WTC11 (cell line): ENCODE measurements at places on chromosomes 2 and 18. TPM values are rescaled to one million over a fixed set of nuclear protein-coding genes. Genes with fewer than 3 reads are reported as not detected.

- H3K27ac ChIP-seq, result no peak overlapping the region
- peaks cover 4% of the 10 kb centered on the region for H3K27me3 ChIP-seq
- no peak overlapping the region for H3K4me3 ChIP-seq
- peaks cover 13% of the 10 kb centered on the region for H3K36me3 ChIP-seq
Observed at GRCh38 chr2:86000938-86001312, 104.8 kb downstream of the POLR1A start.

Gene SLC38A11
- total RNA-seq, result not detected in 3 replicates

- DNase-seq, result no peak
- no peaks in the 10 kb centered on the region for H3K27me3 ChIP-seq
- H3K4me1 ChIP-seq, result 0 out of 2 replicates have a peak, but pooled peaks cover 2% of the 10 kb centered on the region
- H3K36me3 ChIP-seq, result no peaks in the 10 kb centered on the region
- no peak overlapping the region for H3K4me3 ChIP-seq
Observed at GRCh38 chr2:136844546-136844945, 79.2 kb downstream of the THSD7B start.

DNA sequence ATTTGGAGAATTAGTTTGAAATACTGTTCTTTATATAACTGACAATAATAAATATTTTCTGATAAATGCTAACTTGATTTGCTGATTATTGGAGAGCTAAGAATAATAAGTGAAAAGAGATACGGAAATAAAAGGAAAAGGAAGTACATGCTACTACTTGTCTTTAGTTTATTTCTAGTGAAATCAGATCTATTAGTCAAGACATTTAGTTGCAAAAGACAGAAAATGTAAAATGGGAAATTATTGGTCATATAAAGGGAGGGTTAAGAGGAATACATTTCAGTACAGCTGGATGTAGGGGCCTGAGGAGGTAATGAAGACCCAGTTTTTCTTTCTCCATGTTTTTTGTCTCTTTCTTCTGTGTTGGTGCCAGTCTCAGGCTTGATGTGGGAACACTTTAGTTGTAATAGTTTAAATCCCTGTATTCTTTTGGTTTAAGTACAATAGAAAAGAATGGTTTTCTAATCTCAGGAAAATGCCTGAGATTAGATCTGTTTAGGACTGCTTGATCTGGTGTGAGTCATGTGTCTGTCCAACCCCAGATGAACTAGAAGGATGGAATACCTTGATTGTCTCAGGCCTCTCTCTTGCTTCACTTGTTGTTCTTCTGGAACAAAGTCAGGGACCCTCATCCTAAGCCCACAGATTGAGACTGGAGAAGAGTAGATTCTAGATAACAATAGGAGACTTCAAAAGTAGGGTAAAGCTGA, 58.0 kb downstream of the PLCL1 start:
- no peak overlapping the region for H3K4me3 ChIP-seq
- no peaks in the 10 kb centered on the region for H3K36me3 ChIP-seq
- no peaks in the 10 kb centered on the region for H3K27me3 ChIP-seq
- no peak overlapping the region for H3K27ac ChIP-seq
- DNase-seq, result no peak
- H3K4me1 ChIP-seq, result peaks cover 5% of the 10 kb centered on the region

Gene NCKAP5
- 0.50 to 0.82 TPM (median 0.55 TPM) in 3 replicates for total RNA-seq

DNA sequence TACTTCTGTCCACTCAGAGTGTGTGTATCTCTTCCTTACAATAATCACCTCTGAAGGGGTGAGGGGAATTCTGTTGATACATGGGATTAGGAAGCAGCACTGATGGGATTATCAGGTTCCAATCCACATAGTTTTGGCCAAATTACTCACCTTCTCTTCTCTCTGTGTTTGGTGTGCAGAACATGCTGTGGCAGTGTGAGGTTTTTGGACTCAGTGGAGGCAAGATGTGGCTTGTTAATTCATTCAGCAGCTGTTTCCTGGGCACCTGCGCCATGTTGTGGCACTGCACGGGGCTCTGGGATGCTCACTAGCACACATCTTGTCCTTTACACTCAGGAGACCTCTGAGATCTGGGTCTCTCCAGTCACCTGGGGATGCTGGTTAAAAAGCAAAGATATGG, 350.3 kb upstream of the HS6ST1 start:
- H3K27me3 ChIP-seq, result no peaks in the 10 kb centered on the region
- H3K27ac ChIP-seq, result no peak overlapping the region
- peaks cover 11% of the 10 kb centered on the region for H3K4me1 ChIP-seq
- DNase-seq, result no peak
- H3K36me3 ChIP-seq, result peaks cover 17% of the 10 kb centered on the region
- H3K4me3 ChIP-seq, result no peak overlapping the region
